ENCODE measurements at places on chromosomes 2 and 18.

- no peak for DNase-seq
Measured at GRCh38 chr18:49071317-49071716, 120.6 kb upstream of the SMAD7 start.

GRCh38 chr2:191728750-191729624 lies 51.1 kb downstream of the NABP1 start:
- peak; percentile 17 for DNase-seq

DNA sequence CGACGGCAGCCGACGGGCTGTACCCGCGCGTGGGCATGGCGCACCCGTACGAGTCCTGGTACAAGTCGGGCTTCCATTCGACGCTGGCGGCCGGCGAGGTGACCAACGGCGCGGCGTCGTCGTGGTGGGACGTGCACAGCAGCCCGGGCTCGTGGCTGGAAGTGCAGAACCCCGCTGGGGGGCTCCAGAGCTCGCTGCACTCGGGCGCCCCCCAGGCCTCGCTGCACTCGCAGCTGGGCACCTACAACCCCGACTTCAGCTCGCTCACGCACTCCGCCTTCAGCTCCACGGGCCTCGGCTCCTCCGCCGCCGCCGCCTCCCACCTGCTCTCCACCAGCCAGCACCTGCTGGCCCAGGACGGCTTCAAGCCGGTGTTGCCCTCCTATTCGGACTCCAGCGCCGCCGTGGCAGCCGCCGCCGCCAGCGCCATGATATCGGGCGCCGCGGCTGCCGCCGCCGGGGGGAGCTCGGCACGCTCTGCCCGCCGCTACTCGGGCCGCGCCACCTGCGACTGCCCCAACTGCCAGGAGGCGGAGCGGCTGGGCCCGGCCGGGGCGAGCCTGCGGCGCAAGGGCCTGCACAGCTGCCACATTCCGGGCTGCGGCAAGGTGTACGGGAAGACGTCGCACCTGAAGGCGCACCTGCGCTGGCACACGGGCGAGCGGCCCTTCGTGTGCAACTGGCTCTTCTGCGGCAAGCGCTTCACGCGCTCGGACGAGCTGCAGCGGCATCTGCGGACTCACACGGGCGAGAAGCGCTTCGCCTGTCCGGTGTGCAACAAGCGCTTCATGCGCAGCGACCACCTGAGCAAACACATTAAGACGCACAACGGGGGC lies 2.0 kb downstream of the SP9 start:
- DNase-seq, result peak; percentile 86

DNA sequence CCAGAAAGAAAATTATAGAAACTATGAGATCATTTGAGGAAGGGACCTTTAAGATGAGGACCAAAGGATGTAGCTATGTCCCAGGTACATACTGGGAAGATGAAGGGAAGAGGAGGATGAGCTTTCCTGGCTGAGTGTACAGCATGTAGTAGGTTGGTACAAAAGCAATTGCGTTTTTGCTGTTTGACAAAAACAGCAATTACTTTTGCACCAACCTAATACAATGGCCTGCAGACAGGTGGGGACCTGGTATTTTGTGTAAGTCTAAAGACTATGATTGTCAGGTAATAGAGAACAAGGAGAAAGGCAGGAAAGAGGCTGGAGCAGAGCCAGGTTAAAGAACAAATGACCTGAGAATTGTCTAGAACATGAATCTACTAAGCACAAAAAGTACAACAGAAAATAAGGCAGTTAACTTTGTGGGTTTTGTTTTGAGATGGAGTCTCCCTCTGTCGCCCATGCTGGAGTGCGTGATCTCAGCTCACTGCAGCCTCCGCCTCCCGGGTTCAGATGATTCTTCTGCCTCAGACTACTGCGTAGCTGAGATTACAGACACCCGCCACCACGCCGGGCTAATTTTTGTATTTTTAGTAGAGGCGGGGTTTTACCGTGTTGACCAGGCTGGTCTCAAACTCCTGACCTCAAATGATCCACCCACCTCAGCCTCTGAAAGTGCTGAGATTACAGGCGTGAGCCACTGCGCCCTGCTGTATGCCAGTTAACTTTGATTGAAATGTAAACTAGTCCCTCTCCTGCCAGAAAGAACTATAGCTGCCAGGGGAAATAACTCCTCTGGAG lies 3.2 kb upstream of the TGOLN2 start:
- DNase-seq, result no peak

DNA sequence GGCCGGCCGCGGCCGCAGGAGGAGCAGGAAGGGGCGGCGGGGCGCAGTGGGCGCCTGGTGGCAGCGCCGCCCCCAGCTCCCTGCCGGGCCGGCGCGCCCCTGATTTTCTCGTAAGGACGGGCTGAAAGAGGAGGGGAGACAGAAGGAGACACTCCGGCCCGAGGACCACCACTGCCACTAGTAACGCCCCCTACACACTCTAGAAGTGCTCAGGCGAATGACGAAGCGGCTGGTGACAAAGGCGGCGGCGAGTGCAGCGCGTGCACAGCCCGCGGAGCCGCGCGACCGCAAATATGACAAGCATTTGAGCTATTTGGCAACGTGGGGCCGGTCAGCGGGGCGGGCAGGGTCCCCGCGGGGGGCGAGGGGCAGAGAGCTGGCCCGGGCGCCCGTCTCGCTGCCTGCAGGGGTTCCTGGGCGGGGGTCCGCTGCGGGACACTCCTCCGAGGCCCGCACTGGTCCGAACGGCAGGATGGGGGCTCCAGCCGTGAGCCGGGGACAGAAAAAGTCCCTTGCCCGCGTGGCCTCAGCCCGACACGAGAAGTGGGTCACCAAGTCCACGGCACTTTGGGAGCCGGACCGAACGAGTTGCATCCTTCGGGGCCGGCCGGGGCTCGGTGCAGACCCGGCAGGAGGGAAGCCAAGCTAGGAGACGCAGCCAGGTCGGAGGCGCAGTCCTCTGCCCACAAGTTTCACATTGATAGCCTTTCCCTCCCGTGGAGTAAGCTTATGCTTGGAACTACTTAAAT lies 524 bp upstream of the SERTAD2 start:
- DNase-seq, result peak; percentile 97

- DNase-seq, result no peak
Measured at GRCh38 chr18:61201511-61201910, 131.7 kb upstream of the CDH20 start.

DNA sequence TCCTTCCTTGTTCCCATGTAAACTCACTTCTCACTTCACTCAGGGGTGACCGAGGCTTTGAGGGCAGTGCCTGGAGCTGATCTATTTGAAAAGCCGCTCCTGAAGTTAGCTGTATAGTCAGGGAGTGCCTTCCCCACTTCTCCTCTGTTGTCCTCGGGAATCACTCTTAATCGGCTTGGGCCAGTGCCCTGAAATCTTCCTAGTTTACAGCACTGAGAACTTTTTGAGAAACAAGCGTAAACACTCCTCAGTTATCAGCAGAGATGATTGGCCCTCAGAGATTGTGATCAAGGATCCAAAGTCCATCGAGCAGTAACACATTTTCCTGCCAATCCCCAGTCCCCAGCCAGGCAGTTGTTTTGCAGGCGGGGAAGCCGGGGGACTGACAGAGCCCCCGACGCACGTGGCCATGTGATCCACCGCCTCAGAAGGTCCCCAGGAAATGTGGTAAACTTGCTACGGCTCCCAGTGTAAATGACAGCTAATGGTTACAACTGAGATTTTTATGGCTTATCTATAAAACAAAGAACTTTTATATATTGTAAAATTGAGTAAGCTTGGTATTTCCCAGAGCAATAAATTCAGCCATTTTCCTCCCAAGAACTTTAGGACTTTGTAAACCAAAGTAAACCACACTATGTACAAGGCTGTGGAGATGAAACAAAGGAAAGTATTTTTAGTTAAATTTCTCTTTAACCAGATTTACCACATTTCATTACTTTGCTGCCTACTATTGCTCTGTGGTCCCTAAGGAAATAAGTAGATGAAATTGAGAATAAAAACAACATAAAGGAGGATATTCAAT lies 53.5 kb downstream of the C18orf63 start:
- peak; percentile 3 for DNase-seq
